Fibroblast of upper back skin (primary cell): ENCODE measurements at places on chromosomes 5 and 9.

- DNase-seq: no peak
Measured at GRCh38 chr9:74748966-74749365, 138.8 kb downstream of the TRPM6 start.

GRCh38 chr9:84711936-84712335 is 42.4 kb downstream of the NTRK2 start:
- DNase-seq: peak; percentile 83

DNA sequence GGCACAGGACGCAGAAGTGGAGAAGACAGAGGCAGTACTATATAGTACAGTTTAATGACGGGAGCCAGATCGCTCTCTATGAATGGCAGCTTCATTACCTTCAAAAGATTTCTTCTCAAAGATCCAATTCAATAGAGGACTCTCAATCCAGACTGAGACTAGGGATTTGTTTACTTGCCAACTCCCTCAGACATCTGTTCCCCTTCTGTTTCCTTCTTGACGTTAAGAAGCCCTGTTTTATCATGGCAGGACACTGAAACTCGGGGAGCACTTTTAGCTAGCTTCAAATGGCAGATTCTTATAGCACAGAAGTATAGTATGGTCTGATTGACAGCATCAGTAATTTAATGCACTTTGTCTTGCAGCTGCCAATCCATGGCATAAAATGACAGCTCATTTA is 747.3 kb upstream of the C9orf72 start:
- DNase-seq: no peak

DNA sequence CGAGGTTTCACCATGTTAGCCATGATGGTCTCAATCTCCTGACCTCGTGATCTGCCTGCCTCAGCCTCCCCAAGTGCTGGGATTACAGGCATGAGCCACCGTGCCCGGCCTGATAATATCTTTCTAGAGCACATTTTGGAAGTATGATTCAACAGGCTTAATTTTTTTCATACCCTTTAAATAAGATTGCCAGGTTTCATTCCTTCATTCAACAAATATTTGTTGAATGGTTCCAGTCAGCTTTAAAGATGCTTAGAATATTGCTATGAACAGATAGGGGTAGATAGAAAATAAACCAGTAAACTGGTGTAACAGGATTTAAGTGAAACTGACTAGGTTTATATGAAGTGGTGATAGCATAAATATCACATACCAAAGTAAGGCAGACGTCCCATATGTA is 41.3 kb downstream of the DMXL1 start:
- no peak for DNase-seq

DNA sequence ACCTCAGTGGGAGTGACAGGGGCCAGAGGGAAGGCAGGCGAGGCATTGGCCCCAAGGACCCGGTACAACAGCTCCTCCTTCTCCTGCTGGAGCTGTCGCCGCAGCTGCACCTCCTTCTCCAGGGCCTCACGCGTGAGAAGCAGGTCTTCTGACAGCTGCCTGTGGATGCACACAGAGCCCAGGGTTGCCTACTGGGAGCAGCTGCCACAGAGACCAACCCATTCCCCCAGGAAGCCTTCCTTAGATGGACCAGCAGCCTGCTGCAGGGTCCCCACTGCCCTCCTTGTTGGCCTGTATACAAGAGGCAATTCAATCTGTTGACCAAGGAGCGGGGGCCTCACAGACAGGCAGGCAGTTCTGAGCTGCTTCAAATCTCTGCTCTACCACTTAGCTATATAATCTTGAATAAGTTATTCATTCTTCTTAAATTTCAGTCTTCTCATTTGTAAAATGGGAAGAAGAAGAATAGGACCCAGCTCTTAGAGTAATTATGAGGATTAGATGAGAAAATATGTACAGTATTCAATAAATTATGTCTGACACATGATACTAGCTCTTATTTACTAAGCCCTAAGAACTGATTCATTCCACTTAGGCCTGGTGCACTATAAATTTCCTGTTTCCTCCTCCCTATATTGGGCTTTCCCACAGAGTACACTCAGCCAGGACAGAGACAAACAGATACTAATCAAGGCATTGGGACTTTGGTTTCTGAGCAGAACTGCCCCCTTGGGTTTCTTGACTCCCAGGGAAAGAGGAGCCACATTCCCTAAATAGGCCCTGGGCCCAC is 26.1 kb upstream of the ANXA6 start:
- peak; percentile 6 for DNase-seq

- no peak for DNase-seq
Measured at GRCh38 chr5:71811779-71812178, 92.7 kb downstream of the CARTPT start.
